ENCODE measurements at places on chromosomes 3 and 15.

GRCh38 chr3:54270816-54271526 lies 148.6 kb downstream of the CACNA2D3 start:
- DNase-seq: no peak

GRCh38 chr15:51180011-51180410 lies 85.3 kb upstream of the TNFAIP8L3 start:
- DNase-seq: no peak

DNA sequence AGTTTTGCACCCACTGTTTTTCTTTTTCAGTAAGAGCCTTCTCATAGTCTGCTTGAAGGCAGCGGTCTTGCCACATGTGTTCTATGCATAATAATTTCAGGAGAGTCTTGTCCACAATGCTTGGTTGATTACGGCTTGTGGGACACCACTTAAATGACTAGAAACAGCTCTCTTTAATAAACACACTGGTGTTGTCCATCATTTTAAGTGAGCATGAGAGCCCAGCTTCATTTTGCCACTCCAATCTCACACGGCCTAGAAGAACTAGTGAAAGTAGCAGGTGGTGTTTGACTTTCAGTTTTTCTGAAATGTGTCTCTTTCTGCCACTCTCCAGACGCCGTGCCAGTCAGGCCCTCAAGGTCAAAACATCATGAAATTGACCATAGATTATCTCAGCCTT lies 292.1 kb downstream of the LPP start:
- no peak for DNase-seq

GRCh38 chr3:115361806-115362205 lies 214.7 kb upstream of the ZBTB20 start:
- no peak for DNase-seq

DNA sequence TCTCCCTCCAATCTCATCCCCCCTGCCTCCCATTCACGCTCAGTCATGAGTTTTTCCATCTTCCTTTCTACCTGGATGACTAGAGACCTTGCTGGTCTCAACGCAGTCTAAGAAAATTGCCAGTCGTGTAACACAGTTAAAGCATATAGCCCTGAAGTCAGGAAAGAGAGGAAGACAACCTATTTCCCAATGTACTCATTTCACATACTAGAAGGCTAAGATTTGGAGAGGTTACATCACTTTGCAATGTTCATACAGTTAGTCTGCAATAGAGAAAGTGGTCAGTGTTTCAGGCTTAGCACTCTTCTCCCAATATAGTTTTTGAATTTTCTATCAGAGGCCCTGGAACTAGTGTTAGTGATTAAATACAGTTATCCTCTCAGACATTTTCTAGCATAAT lies 278.6 kb downstream of the EDEM1 start:
- DNase-seq: peak; percentile 18

- no peak for DNase-seq
Observed at GRCh38 chr15:48936666-48937065, 27.1 kb downstream of the SHC4 start.

GRCh38 chr3:180352261-180352660 lies 249.7 kb upstream of the TTC14 start:
- DNase-seq: no peak

- DNase-seq: no peak
Observed at GRCh38 chr3:194482196-194482593, 4.6 kb downstream of the ATP13A3 start.

DNA sequence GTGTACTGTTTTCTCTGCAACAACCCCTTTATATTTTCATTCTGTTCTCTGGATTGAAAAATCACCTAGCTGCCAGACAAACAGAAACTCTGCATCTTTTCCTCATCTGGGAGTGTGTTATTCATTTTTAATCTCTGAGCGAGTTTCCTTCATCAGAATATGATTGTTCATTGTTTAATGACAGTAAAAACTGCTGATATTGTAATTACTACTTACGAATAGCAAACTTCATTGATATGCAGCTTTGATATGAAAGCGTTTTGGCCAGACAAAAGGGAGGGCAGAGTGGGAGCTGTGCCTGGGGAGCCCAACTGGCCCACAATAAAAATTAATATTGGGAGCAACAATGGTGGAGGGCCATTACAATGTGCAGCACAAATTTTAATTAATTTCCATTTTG lies 132.7 kb upstream of the SKOR1 start:
- no peak for DNase-seq

Data from hematopoietic multipotent progenitor cell treated with erythropoietin and hydrocortisone succinate and interleukin-3 and kit ligand, for 4 days (in vitro differentiated cells).